ENCODE measurements at places on chromosomes 13 and 19.

- DNase-seq: no peak
Observed at GRCh38 chr19:30309176-30309575, 63.0 kb upstream of the ZNF536 start.

DNA sequence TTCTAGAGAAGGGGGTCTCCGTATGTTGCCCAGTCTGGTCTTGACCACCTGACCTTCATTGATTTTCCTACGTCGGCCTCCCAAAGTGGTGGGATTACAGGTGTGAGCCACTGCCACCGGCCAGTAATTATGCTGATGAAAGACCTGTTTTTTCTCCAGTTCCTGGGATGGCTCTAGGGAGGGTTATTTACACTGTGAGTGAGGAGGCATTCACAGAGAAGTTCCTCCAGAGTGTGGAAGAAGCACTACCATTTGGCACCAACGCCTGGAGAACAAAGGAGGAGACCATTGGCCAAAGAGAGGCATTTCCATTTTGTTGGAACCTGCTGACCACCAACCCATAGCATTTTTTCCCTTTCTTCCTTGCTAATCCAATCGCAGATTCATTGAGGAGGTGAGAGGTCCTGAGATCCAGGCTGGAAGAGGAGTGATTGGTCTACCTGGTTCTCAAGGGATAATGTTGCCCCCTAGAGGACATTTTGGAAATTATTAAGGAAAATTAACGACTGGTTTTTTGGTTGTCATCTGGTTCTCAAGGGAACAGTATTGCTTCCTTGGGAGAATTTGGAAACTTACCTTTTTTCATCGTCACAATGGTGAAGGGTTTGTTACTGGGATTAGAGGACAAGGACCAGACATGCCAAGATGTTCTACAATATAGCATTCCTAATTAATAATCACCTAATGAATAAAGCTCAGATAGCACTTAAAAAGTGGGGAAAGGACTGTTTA is 5.5 kb upstream of the SAE1 start:
- peak; percentile 75 for DNase-seq

DNA sequence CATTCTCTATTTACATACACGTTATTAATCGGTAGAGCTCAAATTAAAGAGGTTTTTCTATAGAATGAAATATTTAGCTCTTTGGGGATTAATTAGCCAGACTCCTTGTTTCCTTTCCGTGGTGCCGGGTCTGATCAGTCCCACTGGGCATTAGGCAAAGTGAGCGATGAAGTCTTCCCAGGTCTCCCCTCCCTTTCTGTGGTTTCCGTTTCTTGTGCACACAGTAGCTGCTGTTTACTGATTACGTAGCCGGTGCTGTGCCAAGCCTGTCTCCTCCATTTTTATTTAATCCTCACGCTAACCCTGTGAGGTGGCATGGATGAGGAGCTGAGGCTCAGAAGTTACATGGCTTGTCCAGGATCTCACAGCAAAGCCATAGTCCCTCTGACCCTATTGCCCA is 9.0 kb downstream of the SLC25A15 start:
- DNase-seq: peak; percentile 22

GRCh38 chr19:17348700-17349099 is 11.3 kb downstream of the GTPBP3 start:
- DNase-seq: no peak

DNA sequence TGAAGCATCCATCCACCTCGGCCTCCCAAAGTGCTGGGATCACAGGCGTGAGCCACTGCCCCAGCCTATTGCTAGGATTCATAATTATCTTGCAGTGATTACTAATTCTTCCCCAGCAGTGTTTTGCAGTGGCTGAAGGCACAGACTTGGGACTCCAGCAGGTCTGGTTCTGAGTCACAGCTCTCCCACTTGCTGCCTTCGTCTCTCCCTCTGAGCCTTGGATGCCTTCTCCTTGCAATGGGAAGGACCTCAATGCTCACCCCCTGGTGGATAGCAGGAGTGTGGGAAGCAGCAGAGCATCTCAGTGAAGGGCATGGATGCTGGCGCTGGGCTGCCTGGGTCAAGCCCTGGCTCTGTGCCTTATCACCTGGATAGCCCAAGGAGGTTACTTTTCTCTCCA is 37.6 kb upstream of the SHKBP1 start:
- no peak for DNase-seq

DNA sequence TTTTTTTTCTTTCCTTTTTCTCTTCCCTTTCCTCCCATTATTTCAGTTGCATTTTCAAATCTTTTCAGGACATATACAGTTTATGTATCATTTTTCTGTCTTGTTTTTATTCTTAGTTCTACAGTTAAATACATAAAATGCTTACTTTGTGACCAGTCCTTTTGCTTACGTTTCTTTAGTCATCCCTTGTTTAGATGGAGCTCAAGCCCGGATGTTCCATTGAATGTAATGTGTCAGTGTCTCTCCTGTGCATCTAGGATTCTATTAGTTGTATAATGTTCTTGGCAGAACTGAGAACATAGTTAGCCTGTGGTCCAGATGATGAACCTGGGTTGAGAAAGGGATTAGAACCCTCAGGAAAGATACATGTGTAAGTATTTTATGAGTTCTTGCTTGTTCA is 17.8 kb downstream of the WASF3 start:
- DNase-seq: no peak
